Fibroblast of skin of right quadriceps (primary cell): ENCODE measurements at places on chromosomes 13 and 19.

DNA sequence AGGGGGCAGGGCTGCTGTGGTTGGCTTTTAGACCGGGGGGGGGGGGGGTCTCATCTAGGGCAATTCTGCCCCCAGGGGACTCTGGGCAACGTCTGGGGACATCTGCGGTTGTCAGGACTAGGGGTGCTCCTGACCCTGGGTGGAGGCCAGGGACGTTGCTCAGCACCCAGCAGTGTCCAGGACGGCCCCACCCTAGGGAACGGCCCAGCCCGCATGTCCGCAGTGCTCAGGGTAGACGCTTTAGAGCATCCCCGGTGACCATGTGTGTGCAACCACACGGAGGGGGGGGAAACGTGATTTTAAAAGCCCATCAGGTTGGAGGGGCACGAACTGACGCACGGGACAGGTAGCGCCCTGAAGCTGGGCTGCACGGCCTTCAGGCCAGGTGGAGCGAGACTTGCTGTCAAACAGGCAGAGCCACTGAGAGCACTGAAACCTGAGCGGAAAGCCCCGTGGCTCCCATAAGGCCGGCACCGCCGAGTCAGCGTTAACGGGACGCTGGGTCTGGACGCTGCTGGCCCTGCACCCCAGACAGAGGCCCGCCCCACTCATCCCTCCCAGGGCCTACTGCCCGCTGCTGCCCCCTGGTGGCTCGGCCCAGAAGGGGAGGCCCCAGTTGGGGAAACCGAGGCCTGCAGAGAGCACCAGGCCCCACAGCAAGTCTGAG, 8.3 kb downstream of the CACTIN start:
- peak; percentile 33 for DNase-seq

DNA sequence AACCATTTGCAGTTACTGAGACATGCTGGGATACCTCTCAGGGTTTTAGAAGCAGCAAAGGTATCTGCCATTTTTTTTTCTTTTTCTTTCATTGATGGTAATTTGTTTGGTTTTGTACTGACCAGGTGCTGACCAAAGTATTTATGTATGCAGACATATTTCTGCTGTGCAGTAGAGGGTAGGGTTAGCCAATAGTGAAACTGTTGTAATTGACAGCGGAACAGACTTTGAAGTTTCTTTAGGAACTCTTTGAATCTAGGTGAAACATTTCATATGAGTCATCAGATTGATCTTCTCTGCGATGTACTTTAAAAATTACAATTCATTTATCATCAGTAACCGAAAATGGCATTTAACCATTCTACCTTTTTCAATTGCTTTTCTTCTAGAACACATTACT, 63.0 kb downstream of the ITGBL1 start:
- DNase-seq = no peak

- DNase-seq = no peak
Measured at GRCh38 chr19:16373989-16374388, 49.4 kb downstream of the KLF2 start.

DNA sequence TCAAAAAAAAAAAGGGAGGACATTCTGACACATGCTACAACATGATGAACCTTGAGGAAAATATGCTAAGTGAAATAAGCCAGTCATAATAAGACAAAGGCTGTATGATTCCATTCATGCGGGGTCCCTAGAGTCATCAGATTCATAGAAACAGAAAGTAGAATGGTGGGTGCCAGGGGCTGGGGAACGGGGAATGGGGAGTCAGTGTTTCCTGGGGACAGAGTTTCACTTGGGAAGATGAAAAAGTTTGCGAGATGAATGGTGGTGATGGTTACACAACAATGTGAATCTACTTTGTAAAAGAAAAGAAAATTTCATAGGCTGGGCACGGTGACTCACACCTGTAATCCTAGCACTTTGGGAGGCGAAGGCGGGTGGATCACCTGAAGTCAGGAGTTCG, 6.1 kb upstream of the CLEC4G start:
- DNase-seq = no peak

GRCh38 chr19:47573071-47574026, at the start of gene ZNF541:
ZNF541 (minus strand) TSS chr19:47573148; CDS start chr19:47555856, 17,292 bp downstream.
- DNase-seq = peak; percentile 53

GRCh38 chr13:46648166-46648607, 95.2 kb downstream of the LRCH1 start:
- DNase-seq = peak; percentile 39

DNA sequence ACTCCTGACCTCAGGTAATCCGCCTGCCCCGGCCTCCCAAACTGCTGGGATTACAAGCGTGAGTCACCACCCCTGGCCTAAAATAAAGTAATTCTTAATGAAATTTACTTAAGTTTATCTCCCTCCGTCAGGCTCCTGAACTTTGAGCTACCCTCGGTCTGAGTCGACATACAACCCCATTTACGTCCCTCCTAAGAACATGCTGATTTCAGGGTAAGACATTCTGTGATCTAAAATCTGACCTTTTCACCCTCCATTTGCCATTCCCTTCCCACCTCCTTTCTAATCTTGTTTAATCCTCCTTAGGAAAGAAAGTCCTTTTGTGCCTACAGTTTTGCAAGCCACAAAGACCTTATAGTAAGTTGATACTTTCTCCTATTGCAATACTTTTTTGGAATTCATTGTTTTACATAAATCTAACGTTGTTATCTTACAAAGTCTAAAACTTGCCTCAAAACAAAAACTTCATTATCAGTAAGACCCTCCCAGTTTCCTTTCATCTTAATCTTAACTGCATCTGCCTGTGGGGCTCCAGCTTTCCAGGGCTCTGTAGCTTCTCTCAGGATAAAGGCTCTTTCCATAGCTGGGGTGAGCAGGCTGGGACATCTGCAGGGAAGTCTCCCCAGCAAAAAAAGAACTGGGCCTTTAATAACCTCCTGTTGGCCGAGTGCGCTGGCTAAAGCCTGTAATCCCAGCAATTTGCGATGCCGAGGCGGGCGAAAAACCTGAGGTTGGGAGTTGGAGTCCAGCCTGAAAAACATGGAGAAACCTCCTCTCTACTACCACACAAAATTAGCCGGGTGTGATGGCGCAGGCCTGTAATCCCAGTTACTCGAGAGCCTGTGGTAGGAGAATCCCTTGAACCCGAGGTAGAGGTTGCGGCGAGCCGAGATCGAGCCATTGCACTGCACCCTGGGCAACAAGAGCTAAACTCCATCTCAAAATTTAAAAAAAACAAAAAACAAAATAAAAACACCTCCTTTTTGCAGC, 143.1 kb downstream of the ZNF737 start:
- no peak for DNase-seq

DNA sequence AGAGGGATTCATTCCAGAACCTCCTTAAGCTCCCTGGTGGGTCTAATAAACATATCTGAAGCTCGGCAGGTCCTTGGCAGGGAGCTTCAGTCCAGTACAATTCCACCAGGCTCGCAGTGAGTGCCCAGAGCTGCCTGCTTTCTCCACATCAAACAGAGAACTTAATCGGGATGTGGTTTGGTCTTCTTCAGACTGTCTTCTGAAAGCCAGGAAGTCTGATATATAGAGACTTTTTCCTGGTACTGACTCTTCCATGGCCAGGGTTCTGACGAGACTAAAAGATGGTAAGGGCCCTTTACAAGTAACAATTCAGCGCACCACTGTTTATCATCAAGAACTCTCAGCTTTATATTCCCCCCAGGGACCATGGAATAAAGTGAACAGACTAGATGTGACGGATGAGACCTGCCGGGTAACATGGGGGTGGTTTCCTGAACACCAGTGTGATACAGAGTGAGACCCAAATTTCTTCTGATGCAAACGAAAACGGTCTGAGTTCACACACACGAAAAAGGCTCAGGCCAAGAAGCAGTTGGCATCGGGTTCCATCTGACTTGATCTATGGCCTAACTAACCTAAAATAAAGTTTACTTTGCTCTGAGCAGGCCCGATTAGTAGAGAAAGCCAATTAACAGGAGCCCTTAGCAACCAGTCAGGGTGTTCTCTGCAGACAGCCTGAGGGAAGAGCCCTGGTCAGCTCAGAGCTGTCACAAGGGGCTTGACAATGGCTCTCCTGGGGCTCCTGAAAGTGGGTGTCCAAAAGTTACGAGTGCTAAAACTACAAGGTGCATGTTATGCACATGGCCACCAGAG, 29.0 kb downstream of the RANBP3 start:
- no peak for DNase-seq

DNA sequence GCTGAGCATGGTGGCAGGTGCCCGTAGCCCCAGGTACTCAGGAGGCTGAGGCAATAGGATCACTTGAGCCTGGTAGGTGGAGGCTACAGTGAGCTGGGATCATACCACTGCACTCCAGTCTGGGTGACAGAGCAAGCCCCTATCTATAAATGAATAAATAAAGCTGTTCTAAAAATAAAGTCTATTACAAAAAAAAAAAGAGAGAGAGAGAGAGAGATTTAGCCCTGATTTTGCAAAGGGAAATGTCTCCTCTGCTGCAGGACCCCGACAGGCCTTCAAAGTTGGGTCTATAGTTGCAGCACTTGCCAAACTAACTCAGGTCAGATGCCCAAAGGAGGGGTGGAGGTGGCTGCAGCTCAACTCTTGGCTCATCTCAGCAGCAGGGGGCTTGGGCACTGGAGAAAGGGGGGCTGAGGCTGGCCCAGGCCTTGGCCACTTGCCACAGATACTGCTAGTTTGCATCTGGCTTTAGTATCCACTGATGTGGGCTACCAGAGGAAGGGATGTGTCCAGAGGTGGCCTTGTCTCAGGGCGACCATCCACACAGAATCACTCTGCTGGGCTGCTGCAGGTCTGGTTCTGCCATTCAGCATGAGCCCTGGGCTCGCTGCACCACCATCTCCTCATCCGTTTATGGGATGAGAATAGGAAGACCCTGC, 30.8 kb upstream of the AKT2 start:
- DNase-seq = no peak

DNA sequence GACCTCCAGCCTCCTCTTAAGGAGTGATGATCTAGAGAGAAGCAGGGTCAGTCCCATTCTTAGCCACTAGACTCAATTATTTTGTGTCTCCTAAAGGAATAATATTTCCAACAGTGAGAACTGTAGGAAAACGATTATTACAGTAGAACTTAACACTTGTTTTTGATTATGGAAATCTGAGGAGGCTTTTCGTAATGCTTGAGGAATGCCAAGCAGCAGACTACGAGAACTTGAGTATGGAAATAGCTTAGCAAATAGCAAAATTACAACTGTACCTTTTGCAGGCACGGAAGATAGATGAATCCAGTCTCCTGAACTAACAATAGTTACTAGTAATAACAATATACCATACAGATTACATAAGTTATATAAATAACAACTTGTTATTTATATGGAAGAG, 12.2 kb downstream of the BRD4 start:
- DNase-seq = peak; percentile 86

DNA sequence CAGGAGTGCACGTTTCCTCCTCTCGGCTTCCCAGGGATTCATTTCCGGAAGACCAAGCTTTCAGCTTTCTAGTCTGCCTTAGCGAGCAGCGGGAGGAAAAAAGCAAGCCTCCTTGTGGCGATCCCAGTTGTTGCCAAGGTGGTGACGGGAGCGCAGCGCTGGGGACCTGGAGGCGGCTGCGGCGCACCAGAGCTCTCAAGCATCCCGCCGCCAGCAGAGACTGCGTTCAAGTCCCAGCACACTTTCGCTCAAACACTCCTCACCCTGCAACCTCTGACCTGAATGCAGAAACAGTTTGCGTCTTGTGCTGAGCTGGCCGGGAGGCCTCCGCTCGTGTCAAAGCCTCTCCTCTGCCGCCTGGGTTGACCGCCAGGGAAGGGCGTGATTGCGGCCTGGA, 4.9 kb downstream of the GSX1 start:
- no peak for DNase-seq
